Stimulated activated CD4-positive, alpha-beta T cell treated with anti-CD3 and anti-CD28 coated beads, Interleukin-2, amount 100 ng/mL, for 48 hours (primary cell): ENCODE measurements at places on chromosomes 4 and X.

GRCh38 chr4:7364979-7365378 lies 69.8 kb downstream of the PSAPL1 start:
- DNase-seq, result no peak

DNA sequence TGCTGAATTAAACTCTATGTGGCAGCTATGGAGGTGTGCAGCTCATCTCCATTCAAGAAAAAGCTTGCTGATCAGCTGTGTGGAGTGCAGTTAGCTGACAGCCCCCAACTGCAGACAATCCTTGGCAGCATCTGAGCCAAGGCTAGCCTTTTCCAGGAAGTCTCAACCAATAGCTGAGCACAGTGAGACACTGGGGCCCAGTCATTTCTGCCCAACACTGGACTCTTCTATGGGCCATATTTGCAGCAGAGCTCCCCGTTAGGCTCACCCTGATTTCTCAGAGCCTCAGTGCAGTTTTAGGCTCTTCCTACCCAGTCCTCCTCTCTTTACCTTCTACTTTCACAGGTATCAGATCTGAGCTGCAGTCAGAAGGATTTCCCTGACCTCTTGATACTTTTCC lies 12.9 kb downstream of the DDX53 start:
- no peak for DNase-seq

- no peak for DNase-seq
Measured at GRCh38 chr4:170875868-170876267, 786.1 kb upstream of the AADAT start.

- DNase-seq, result no peak
Measured at GRCh38 chr4:98802770-98803198, 126.1 kb downstream of the EIF4E start.

DNA sequence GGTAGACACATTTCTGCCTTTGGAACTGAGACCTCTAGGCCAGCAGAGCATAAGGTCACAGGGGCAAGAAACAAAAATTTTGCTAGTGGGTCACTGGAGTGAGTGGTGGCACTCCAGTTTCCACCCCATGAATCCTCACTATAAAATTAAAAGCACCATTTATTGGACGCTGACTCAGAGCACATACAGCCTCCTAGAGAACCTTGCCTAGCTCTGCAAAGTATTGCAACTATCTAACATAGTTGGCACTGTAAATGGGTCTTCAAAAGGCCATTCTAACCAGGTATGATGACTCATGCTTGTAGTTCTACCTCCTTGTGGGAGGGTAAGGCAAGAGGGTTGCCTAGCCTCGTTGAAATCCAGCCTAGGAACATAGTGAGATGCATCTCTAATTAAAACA lies 25.1 kb downstream of the RRAGB start:
- no peak for DNase-seq

- no peak for DNase-seq
Measured at GRCh38 chr4:79673377-79673776, 265.3 kb upstream of the GK2 start.

DNA sequence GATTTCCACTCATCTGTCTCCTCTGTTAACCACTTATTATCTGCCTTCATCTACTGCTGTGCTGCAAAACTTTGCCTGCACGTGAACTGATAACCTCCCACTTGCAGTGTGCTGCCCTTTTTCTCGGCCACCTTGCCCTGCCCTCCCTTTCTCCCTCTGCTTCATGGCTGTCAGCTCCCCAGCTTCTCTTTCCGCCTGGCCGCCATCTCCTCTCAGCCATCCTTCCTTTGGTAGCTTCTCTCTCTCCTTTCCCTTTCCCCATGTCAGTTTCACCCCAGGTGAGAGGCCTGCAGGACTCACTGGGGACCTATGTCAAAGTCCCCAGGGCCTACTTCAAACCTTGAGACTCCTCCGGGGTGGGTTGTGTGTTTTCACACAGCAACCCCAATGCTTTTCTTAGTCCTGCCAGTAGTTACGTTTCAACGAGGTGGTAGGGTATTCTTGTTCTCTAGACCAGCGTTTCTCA lies 6.6 kb downstream of the MSL3 start:
- no peak for DNase-seq

- no peak for DNase-seq
Measured at GRCh38 chrX:97845451-97845850, 961.7 kb downstream of the RPA4 start.

GRCh38 chrX:131270080-131270479 lies 19.0 kb downstream of the IGSF1 start:
- no peak for DNase-seq

- DNase-seq, result no peak
Measured at GRCh38 chr4:58602022-58602421, 1491.8 kb upstream of the IGFBP7 start.

DNA sequence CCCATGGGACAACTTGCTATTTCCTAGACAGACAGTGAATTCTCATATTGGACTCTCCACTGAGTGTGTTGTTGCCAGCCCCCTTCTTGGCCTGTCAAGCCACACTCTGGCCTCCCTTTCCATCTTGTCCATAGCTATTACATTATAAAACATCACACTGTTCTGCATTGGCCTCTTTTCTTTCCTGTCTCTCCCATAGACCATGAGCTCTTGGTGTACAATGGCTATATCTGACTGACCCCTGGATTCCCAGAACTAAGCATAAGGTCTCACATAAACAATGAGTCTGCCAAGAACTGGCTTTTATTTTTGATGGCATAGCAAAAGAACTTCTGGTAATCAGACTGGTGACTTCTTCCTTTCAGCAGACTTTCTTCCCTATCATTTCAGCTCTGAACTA lies 23.8 kb downstream of the STARD8 start:
- DNase-seq, result no peak

- DNase-seq, result no peak
Measured at GRCh38 chrX:22037225-22037624, 5.1 kb downstream of the PHEX start.

DNA sequence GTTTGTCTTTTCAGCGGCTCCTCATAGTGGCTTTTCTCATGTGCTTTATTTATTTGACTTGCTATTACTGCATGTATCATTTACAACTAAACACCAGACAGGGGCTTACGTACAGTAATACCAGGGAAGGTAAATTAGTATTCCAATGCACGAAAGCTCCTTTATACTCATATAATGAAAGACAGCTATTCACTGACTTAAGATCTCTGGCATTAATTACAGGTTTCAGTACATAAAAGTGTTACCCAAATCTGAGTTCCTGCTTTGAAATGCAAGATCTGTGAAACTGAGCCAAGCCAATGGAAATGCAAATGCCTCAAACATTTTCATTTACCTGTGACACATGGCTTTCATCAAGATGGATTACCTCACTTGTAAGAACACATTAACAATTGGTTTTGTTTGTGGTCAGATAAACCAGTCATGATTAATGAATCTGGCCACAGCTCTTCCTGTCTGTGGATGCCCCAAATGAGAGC lies 107.2 kb downstream of the ANAPC4 start:
- DNase-seq, result no peak

DNA sequence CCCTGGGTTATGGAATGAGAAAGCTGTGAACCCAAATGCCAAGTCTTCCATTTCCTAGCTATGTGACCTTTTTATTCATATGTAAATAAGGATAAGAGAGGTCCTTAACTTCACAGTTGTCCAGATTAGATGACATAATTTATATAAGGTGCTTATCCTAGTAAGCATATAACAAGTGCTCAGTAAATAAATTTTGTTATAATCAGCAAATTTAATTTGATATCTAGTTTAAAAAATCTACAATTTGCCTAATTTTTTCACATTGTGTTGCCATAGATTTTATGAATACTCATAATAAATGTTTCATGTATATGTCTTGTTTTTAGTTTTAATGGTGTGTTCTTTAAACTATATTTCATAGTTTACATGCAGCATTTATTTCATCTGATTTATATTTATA lies 130.4 kb upstream of the SPRY1 start:
- no peak for DNase-seq

GRCh38 chr4:47774079-47774478 lies 63.8 kb downstream of the CORIN start:
- no peak for DNase-seq

GRCh38 chrX:18873189-18873791 lies 110.6 kb downstream of the PHKA2 start:
- DNase-seq, result no peak

GRCh38 chrX:108439426-108439942 lies at the start of gene COL4A5:
Gene COL4A5 (plus strand): TSS chrX:108439838. CDS start chrX:108440126, 288 bp downstream.
- no peak for DNase-seq

DNA sequence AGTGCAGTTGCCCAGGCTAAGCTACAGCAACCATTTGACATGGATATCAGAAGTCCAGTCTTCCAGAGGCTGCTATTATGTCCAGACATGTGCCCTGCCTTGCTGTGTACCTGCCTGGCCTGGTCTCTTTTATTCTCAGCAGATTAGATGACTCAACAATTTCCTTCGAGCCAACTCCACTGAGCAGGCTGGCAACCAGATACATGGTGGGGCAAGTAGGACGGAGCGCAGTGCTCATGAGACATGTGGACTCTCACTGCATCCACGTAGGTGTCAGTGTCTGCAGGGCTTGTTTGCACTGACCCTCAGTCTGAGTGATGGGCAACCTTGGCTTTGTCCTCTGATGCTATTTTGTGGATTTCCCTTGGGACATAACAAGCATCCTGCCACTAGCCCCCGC lies 7.2 kb upstream of the MAGEA11 start:
- no peak for DNase-seq

- DNase-seq, result no peak
Measured at GRCh38 chr4:156378033-156378665, 424.5 kb upstream of the CTSO start.

DNA sequence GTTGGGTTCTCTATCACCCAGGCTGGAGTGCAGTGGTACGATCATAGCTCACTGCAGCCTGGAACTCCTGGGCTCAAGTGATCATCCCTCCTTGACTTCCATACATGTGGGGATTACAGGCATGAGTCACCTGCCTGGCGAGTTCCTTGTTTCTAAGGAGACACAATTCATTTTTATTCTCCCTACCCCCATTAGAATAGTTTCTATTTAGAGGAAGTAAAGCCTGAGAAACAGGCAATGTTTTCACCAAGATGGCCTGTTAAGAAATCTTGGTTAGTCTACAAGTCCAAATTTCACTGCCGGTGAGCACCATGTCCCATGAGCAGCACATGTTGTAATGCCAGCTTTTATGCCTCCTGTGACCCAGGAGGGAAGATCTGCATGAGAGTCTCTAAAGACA lies 5.7 kb downstream of the CYBB start:
- no peak for DNase-seq

DNA sequence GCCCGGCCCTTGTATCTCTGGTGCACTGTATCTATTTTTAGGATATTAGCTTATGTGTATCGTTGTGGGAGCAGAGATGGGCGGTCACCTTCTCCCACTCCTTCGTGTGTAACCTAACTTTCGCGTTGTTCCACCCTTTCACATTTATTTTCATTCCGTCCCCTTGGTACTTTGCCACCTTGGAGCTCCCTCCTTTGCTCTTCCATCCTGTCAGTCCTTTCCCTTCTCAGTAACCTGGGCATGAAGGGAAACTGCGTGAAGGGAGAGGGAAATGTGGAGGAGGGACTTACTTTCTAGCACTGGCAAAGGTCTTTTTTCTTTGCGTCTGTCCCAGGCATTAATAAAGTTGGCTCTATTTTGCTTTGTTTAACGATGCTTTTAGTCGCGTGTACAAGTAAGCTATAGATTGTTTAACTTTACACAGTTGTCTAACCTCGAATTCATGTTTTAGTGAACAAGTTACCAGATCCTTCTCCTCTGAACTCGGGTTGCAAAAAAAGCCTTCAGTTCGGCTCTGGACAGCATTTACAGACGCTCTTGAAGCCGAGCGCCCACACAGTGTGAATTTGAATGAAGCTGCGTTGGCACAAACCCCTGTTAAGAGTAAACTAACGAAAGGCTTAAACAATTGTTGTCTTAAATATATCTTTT lies 3.9 kb downstream of the PCDH10 start:
- no peak for DNase-seq

GRCh38 chr4:152232271-152232670 lies 303.6 kb downstream of the FBXW7 start:
- no peak for DNase-seq

DNA sequence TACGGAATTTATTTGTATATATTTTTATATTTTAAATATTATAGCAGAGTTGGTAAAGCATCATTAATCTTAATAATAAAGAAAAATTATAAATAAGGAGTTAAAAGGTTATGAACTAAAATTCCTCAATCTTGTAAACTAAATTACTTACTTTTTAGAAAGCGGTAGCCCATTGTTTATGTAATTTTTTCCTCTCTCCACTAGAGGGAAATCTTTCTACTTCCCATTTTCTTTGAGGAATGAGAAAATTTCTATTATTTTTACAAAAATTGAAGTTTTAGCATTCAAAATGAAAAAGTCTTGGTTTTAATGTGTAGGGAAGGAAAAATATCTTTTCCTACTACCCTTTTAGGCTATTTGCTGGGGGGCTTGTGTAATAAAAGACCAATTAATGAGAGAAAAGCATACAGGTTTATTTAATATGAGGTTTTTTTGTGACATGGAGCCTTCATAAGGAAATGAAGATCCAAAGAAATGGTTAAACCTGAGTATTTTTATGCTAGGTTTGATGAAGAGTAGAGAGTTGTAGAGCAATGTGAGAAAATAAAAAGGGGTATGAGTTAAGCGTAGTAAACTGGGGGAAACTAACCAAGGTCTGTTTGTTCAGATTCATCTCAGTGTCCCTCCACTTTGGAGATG lies 68.7 kb upstream of the ADAD1 start:
- DNase-seq, result no peak

- DNase-seq, result no peak
Measured at GRCh38 chr4:161376275-161376674, 787.5 kb downstream of the FSTL5 start.

GRCh38 chr4:113328514-113328913 lies 279.1 kb downstream of the ANK2 start:
- DNase-seq, result no peak

DNA sequence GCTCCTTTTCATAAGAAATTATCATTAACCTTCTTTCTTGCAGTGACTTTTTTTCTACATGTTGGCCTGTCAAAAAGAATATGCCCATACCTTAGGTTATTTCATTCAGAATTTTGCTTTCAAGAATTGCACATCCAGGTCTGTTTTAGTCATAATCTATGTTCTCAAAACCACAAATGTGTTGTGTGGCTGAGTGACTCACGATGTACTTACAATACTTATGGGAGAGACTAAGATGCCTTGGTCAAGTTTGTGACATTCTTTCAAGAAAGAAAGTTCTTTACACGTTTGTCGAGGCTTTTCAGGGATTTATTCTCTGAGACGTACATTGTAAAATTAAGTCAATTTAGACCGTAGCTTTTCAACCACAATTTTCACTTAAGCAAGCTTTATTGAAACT lies 396.7 kb downstream of the FSTL5 start:
- DNase-seq, result no peak

DNA sequence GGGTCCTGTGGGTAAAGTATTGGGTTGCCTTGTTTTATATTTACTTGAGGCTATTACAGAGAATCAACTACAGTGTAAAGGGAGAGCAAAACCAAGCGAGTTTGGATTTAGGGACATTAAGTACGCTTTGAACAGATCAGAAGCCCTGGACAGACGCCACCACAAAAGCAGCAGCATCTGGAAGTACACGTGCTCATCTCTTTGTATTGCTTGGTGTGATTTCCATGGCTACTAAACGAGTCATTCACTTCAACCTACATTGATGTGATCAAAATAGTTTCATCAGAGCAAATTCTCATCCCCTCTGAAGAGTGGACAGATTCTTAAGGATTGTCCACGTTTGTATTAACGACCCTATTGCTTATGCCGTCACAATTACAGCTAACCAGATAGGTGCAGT lies 85.1 kb downstream of the SORBS2 start:
- no peak for DNase-seq
